ENCODE measurements at places on chromosomes 4 and X.

- DNase-seq = peak; percentile 5
Measured at GRCh38 chrX:103250977-103251376, 4.0 kb downstream of the TCEAL8 start.

DNA sequence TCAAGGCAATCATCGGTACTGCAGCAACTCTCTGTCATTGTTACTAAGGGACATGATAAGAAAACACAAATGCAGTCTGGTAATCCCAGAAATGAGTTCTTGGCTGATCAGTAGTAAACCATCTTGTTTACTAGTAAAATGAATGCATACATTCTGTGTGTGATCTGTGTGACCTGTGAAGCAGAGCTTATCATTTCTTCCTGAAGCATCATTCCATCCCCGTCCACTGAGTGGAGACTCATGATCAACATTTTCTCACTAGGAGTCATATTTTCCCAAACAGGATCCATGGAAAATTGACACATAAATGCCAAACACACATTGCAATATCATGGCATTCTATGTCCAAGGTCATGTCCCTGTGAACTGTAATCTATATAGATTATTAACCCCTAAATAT lies 226.1 kb downstream of the ANKRD50 start:
- no peak for DNase-seq

GRCh38 chr4:39591290-39591689 lies 47.4 kb downstream of the SMIM14 start:
- DNase-seq = peak; percentile 37

DNA sequence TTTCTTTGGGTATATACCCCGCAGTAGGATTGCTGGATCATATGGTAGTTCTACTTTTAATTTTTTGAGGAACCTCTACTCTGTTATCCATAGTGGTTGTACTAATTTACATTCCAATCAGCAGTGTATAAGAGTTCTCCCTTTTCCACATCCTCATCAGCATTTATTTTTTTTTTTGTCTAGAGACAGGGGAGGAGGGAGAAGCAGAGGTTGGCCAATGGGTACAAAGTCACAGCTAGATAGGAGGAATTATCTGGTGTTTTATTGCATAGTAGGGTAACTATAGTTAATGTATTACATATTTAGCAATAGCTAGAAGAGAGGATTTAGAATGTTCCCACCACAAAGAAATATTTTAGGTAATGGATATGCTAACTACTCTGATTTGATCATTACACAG lies 107.4 kb downstream of the TSPAN7 start:
- no peak for DNase-seq

DNA sequence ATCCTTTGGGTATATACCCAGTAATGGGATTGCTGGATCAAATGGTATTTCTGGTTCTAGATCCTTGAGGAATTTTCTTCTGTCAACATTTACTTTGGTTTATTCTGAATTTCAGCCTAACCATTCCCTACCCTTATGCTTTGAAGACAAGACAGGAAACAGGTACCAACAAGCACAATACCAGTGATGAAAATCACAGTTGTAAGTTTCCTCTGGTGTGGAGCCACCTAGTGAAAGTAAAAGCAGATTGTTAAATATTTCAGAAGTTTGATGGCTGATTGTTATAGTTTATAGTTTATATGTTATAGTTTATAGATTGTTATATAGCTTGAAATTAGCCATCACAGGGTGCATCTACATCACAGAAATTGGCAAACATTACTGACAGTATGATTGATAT lies 104.5 kb upstream of the AGA start:
- no peak for DNase-seq

GRCh38 chr4:3069661-3070199 lies 4.6 kb downstream of the HTT-AS start:
- DNase-seq = no peak

DNA sequence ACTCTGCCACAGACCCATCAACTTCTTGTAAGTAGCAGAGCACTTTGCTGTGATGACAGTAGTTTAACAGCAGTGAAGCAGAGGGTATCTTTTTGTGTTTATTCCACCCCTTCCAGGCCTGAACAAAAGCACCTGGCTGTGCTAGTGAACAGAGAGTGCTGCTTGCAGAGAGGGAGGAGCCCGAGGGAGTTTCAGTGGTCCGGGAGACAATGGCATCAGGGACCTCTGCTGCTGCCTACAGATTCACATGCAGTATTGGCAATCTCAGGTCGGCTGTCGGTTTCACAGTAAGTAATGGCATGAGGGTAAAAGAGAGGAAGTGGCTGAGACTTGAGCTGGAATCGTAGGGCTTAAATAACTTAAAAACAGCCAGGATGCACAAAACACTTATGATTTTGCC lies 755.8 kb downstream of the RPA4 start:
- no peak for DNase-seq

DNA sequence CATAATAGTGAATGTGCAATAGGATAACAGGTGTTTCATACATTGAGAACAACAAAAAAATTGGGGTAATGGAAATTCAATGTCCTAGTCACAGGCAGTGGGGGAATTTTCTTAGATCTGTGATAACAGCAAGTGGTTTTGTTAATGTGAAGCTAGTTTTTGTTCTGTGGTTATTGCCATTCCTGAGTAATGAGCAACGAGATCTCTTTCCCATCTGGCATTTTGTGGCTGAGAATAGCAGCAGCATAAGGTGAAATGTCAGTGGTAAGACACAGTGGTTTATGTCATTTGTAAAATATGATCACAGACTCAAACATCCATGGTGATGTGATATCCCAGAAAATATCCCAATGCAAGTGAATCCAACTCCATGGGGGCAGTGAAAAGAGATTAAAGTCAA lies 497.5 kb downstream of the KCNIP4 start:
- DNase-seq = no peak

DNA sequence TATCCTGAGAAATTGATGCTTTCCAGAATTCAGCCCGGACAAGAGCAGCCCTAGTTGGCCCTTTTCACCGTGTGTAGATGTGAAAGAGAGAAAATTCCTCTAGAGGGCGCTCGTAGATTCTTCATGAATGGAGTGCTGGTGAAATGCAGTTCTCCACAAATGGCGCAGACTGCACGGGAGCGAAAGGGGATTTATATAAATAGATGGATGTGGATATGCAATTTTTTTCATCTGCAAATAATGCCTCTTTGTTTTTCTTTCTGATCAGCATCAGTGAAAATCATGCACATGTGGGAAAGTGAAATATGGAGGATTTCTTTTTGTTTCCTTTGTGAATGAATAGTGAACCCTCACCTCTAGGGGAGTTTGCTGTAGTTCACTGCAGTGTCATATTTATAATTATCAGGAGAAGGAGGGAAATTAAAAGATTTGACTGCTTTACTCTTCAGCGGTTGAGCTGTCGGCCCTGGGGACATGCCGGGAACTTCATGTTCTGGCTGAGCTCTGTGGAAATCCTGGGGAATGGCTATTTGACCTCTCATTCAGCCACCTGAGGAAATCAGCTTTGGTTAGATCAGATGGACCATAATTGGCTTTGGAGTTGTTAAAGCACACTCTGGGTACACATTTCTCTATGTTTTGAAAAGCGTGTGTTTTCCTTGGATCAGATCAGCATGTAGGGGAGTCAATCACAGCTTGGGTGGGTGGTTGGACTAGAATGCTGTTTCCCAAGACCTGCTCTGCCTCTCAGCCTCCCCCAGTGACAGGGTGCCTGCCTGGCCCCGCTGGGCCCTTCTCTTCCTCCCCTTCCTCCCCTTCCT lies 115.0 kb upstream of the SHISA3 start:
- peak; percentile 78 for DNase-seq

- no peak for DNase-seq
Measured at GRCh38 chr4:77355731-77356130, 198.7 kb downstream of the CCNG2 start.

DNA sequence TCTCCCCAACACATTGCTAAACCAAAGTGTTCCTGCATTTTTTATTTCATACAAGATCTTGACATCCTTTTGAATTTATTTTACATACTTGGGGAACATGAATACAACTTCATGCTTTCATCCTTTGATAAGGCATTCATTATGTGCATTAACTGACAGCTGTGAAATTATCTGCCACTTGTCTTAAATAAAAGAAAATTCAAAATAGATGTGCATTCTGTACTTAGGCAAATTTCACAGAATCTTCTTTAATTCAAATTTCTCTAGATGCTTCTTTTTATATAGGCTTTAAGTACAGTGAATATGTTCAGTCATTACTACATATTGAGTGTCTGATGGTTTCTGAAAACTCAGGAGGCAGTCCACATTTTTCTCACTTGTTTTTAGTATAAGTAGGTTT lies 518.1 kb downstream of the EPHA5 start:
- no peak for DNase-seq

- DNase-seq = no peak
Measured at GRCh38 chr4:152075253-152075928, 314.6 kb upstream of the GATB start.

- DNase-seq = no peak
Measured at GRCh38 chr4:64205376-64205775, 203.9 kb downstream of the TECRL start.

DNA sequence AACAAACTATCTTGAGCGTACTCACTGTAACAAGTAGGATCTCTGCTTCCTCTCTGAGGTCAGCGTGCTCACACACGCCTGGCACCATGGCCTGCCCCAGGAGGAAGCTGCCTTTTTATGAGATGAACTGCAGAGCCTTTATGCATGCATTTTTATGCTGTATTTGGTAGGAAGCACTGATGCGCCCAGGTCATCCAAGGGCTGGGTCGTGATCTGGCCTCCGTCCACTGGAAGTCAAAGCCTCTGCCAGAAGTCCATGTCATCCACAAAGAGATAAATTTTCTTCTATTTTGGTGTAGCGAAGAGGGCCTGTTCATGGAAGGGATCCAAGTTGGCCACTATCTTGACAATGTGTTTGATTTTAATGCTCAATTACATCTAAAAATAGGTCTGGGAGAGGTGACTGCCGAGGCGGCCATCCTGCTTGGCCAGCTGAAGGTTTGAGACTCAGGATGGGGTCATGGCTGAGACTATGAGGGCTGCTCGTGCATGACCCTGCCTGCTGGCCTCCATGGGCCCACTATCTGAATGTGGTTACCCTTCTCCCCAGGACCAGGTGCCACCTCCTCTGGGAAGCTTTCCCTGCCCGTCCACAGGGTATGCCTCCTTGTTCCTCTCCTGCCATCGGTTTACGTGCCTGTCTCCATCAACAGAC lies 50.3 kb downstream of the HTRA3 start:
- no peak for DNase-seq

DNA sequence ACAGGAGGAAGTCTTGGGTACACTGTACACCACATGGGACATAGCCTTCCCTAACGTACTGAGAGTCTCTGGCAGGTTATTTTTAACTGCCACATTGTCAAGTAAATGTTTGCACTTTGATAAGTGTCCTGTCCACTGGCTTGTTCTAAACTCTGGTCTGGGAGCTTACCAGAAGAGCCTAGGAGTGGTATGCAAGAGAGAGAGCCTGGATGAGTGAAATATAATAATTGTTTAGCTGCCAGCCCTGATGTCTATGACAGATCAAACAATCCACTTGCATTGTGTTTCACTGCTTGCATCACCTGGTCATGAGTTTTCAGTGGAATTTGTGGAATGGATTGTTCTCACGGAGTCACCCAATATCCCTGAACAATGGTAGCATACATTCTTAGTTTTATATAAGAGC lies 91.6 kb downstream of the SHROOM3 start:
- DNase-seq = peak; percentile 18

DNA sequence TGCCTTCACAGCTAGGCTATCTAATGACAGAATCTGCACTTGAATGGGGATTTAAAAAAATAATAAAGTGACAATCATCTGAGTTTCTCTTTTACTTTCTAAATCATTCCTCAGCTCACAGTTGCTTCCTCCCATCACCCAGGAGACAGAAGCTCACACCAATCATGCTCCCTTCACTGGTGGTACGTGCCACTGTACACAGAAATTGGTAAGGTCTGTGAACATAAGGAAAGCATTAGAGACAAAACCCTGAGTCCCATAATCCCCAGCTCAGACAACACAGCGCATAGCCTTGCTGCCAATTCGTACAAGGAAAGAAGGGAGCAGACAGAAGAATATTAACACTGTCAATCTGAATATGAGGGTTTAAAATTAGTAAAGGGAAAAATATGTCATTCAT lies 133.1 kb downstream of the IDS start:
- no peak for DNase-seq

- no peak for DNase-seq
Measured at GRCh38 chrX:23317799-23318724, 16.6 kb upstream of the PTCHD1 start.

DNA sequence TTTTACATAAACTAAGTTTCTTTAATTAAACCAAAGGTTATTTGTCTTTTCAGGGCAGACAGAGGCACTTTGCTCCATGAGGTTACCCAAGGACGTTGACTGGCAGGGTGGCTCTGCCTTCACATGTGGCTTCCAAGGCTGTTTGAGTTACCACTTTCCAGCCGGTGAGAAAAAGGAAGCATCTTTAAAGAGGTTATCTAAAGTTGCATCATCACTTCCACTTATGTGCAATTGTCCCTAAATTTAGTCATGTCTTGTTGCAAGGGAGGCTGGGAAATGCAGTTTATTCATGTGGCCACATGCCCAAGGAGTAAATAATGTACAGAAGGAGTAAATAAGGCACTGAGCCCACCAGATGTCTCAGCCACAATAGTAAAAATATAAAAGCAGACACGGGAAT lies 29.0 kb upstream of the RAP1GDS1 start:
- no peak for DNase-seq

GRCh38 chr4:139522457-139522856 lies 33.6 kb downstream of the SETD7 start:
- no peak for DNase-seq

- no peak for DNase-seq
Measured at GRCh38 chr4:155603360-155603891, 63.2 kb upstream of the GUCY1A1 start.

DNA sequence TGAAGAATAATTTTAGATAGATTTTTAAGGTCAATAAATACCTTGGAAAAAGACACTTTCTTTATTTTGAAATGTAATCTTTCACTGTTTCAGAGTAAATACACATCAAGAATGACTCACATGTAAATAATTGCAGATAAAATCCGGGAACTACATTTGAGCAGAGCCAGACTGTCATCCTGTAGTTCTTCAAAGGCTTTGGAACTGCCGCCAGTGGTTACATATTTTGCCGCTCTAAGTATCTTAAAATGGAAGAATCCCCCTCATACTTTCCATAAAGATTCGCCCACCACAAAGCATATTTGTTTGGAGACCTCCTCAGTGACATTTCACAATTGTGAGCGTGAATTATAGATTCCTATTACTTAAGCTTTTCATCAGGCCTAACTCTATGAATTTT lies 607.8 kb upstream of the ZFP42 start:
- no peak for DNase-seq

All from T47D (cell line).